Uterus (tissue), 4 donors: ENCODE measurements at places on chromosomes 12 and 14. TPM values are rescaled to one million over a fixed set of nuclear protein-coding genes. Genes with fewer than 3 reads are reported as not detected.

DNA sequence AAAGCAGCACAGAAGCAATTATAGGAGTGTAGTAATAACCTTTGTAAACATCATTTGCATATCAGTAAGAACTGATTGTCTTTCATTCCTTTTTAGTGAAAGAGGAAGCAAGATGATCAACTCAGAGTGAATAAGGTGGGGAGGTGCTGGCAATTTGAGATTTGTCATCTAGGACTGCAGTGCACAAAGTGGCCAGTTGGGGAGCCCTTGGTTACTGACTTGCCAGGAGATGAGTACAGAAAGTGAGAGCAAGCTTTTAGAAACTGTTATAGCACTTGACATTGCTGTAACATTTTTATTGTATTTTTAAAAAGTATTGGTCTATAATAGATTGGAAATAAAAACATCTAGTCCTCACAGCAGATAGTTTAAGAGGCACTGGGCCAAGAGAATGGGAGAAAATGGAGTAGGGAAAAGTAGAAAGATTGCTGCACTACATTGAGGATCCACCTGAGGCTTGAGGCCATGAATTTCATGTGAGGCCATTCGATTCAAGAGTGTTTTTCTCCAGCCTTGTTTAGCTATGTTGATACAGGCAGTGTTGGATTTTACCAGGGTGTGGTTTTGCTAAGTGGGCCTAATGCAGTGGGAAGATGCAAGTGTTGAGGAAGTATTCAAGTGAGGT, 98.2 kb downstream of the SNAPC1 start:
- no peak for DNase-seq

Gene SLC10A1
- total RNA-seq = not detected

DNA sequence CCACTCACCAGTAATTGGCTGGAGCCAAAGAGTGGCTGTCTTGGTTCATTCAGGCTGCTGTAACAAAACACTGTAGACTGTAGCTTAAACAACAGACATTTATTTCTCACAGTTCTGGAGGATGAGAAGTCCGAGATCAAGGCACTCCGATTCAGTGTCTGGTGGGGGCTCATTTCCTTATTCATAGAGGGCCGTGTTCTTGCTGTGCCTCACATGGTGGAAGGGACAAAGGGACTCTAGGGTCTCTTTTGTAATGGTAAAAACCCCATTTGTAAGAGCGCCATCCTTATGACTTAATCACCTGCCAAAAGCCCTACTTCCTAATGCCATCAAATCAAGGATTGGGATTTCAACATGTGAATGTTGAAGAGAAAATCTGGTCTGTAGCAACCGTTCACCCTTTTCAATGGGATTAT, 34.7 kb upstream of the CDKN3 start:
- DNase-seq = no peak

Gene CLEC1B
- total RNA-seq = not detected

GRCh38 chr12:98939350-98939749, 294.3 kb downstream of the APAF1 start:
- DNase-seq = no peak

GRCh38 chr12:90280033-90280432, 571.4 kb upstream of the ATP2B1 start:
- DNase-seq = no peak

- DNase-seq = no peak
Observed at GRCh38 chr14:67409461-67409860, 2.5 kb downstream of the PLEK2 start.

GRCh38 chr14:40053416-40053815, 621.2 kb upstream of the FBXO33 start:
- no peak for DNase-seq
